Adipose tissue (tissue), 3 donors: ENCODE measurements at places on chromosomes 4 and X. TPM values are rescaled to one million over a fixed set of nuclear protein-coding genes. Genes with fewer than 3 reads are reported as not detected.

ADGRG2 gene
- polyA plus RNA-seq = 1.4 TPM

ASB12 gene
- polyA plus RNA-seq = 0.05 TPM

KDM5C gene
- 41.4 TPM for polyA plus RNA-seq

MAGEE2 gene
- 0.34 TPM for polyA plus RNA-seq

MGARP gene
- 0.48 TPM for polyA plus RNA-seq

ETDB gene
- polyA plus RNA-seq = not detected

NIPAL1 gene
- polyA plus RNA-seq = 0.77 TPM

ETFDH gene
- polyA plus RNA-seq = 17.0 TPM

CDS1 gene
- polyA plus RNA-seq = 0.71 TPM

NSDHL gene
- 15.8 TPM for polyA plus RNA-seq

GYG2 gene
- polyA plus RNA-seq = 34.3 TPM

UGT2B15 gene
- 23.5 TPM for polyA plus RNA-seq

SLC10A6 gene
- 4.0 TPM for polyA plus RNA-seq

DOK7 gene
- 0.11 TPM for polyA plus RNA-seq

RASSF6 gene
- 1.1 TPM for polyA plus RNA-seq

TSPAN7 gene
- polyA plus RNA-seq = 13.4 TPM

HS6ST2 gene
- 0.10 TPM for polyA plus RNA-seq

LRCH2 gene
- 2.7 TPM for polyA plus RNA-seq

HAND2 gene
- polyA plus RNA-seq = 3.5 TPM

PIN4 gene
- polyA plus RNA-seq = 9.2 TPM

NMU gene
- 0.36 TPM for polyA plus RNA-seq

GPM6B gene
- 2.1 TPM for polyA plus RNA-seq

REPS2 gene
- polyA plus RNA-seq = 9.1 TPM

FHDC1 gene
- polyA plus RNA-seq = 0.61 TPM

DKK2 gene
- polyA plus RNA-seq = 1.6 TPM

GPR50 gene
- 0.04 TPM for polyA plus RNA-seq

BEX5 gene
- polyA plus RNA-seq = 17.1 TPM

TRPC3 gene
- polyA plus RNA-seq = not detected

LANCL3 gene
- 0.09 TPM for polyA plus RNA-seq

SRPX gene
- 262 TPM for polyA plus RNA-seq

TREX2 gene
- 0.56 TPM for polyA plus RNA-seq

CCNB3 gene
- polyA plus RNA-seq = 0.41 TPM

RBMX2 gene
- 11.7 TPM for polyA plus RNA-seq

MAGEC1 gene
- polyA plus RNA-seq = not detected

PNMA6F gene
- not detected for polyA plus RNA-seq

MAP9 gene
- polyA plus RNA-seq = 1.6 TPM

CT45A5 gene
- polyA plus RNA-seq = not detected

GRIA2 gene
- polyA plus RNA-seq = 0.48 TPM

GPR143 gene
- 0.12 TPM for polyA plus RNA-seq

MAPK10 gene
- polyA plus RNA-seq = 34.9 TPM

ARMCX5 gene
- 6.5 TPM for polyA plus RNA-seq

SPIN4 gene
- polyA plus RNA-seq = 0.73 TPM

GPC3 gene
- polyA plus RNA-seq = 14.1 TPM

ZCCHC18 gene
- polyA plus RNA-seq = 0.45 TPM

XAGE1A gene
- not detected for polyA plus RNA-seq

DAPP1 gene
- polyA plus RNA-seq = 1.2 TPM

CXorf49 gene
- polyA plus RNA-seq = 0.40 TPM

CLDN22 gene
- polyA plus RNA-seq = not detected

TECRL gene
- polyA plus RNA-seq = not detected

DSPP gene
- polyA plus RNA-seq = not detected

ZFP92 gene
- 1.2 TPM for polyA plus RNA-seq

FGG gene
- not detected for polyA plus RNA-seq

TTC29 gene
- polyA plus RNA-seq = not detected

F9 gene
- polyA plus RNA-seq = not detected

CCDC110 gene
- 0.25 TPM for polyA plus RNA-seq

AADAT gene
- polyA plus RNA-seq = 1.7 TPM
